CD4-positive, alpha-beta T cell treated with Interleukin-17A for 4 hours (primary cell): ENCODE measurements at places on chromosomes 16 and 17.

DNA sequence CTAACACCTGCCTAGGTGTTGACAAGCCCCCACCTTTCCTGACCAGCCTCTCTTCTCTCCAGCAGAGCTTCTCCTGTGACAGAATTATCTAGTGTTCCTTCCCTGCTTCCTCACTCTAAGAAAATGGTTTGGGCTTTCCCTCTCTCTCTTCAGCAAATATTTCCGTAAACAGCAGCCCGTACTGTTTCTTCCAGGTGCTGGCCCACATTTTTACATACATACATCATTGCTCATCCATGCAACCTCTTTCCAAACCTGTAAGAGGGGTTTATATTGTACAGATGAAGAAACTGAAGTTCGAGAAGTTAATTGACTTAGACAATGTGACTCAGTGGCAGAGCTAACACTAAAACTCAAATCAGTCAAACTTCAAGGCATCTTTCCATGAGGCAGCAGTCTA is 569 bp upstream of the TEKT3 start:
- DNase-seq, result no peak

- DNase-seq, result peak; percentile 71
Measured at GRCh38 chr16:49592546-49593423, 219.2 kb downstream of the C16orf78 start.

DNA sequence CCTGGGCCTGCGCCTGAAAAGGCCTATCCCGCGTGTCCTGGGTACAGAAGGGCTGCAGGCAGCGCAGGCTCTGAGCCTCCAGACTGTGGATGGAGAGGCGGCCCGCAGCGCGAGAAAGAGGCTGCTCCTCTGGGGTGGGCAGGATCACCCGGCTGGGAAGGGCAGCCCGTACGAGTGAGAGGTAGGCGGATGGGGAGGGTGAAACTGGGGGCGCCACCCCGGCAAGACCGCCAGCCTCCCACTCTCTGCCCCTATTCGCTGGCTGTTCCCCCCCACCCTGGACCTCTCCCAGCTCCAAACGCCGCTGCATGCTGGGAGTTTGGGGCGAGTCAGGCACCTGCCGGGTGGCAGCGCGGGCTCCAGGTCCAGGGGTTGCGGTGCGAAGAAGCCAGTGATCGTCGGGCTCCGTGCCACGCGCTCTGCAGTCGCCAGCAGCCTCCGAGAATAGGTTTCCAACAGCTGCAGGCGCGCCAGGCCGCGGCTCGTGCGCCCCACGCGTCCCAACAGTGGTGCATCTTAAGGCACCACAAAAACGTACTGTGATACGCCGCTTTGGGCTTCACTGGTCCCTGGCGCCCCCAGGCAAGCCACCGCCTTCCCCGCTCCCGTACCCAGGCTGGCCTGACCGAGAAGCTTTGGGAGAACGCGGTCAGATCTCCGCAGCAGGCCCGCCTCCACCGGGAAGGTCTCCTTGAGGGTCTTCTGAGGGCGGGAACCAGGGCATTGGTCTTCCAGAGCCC is 1.1 kb downstream of the NOXO1 start:
- DNase-seq, result no peak

DNA sequence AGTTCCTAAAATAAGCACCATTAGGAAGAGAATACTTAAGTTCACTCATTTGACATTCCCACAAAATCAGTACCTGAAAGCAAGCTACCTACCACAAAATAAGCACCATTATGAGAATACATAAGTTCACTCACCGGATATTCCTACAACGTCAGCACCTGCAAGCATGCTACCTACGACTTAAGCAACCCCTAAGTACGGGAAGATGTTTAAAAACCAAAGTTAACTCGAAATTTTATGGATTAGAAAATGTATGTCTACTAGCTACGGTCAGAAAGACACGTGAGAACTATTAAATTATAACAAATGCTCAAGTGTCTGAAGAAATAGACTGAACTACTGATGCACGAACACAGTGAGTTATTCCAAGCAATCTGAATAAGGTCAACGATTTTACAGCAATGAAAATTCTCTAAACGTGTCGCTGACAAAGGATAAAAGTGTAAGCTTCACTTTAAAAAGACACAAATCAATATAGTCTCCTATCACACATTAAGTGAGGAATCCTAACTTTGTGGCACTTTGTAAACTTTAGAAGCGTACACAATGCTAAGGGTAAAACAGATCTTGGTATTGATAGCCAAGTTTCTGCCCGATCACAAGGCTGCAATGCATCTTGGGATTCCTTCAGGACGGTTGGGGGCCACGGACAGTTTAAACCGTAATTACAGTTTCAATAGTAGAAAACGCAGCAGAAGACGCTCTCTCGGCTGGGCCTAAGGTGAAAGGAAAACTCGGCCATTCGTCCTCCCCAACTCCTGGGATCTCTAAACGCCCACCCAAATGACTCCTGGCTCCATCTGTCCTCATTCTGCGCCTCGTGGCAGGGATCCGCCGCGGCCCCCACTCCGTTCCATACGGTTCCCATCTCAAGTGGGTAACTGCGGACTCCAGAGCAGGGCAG is 1.3 kb downstream of the GSPT1 start:
- DNase-seq, result peak; percentile 33

- no peak for DNase-seq
Measured at GRCh38 chr17:6476810-6477179, 32.5 kb downstream of the PIMREG start.

- DNase-seq, result no peak
Measured at GRCh38 chr16:23380501-23380951, 72.5 kb downstream of the COG7 start.

- DNase-seq, result no peak
Measured at GRCh38 chr16:89142474-89143195, 28.9 kb upstream of the CDH15 start.

GRCh38 chr17:45703348-45703747 is 80.8 kb upstream of the CRHR1 start:
- DNase-seq, result no peak

GRCh38 chr16:86834451-86835035 is 256.2 kb downstream of the FOXL1 start:
- no peak for DNase-seq

DNA sequence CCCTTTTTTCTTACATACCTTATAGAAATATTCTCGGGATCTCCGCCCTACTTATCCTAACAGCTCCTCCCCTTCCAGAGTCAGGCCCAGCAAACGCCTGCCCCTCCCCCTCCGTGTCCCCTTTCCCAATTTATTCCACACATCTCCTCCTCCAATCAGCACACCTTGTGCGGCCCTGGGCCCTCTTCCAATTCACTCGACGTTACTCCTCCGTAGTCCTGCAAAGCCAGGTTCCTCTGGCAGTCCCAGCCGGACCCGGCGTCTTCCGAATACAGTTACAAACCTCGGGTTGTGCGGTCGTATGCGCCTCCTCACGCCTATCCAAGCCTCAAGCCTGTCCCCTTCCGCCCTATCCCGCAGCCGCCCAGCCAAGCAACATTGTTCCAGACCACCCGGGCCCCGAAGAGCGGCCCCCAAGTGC is 677 bp downstream of the CBX1 start:
- DNase-seq, result no peak

DNA sequence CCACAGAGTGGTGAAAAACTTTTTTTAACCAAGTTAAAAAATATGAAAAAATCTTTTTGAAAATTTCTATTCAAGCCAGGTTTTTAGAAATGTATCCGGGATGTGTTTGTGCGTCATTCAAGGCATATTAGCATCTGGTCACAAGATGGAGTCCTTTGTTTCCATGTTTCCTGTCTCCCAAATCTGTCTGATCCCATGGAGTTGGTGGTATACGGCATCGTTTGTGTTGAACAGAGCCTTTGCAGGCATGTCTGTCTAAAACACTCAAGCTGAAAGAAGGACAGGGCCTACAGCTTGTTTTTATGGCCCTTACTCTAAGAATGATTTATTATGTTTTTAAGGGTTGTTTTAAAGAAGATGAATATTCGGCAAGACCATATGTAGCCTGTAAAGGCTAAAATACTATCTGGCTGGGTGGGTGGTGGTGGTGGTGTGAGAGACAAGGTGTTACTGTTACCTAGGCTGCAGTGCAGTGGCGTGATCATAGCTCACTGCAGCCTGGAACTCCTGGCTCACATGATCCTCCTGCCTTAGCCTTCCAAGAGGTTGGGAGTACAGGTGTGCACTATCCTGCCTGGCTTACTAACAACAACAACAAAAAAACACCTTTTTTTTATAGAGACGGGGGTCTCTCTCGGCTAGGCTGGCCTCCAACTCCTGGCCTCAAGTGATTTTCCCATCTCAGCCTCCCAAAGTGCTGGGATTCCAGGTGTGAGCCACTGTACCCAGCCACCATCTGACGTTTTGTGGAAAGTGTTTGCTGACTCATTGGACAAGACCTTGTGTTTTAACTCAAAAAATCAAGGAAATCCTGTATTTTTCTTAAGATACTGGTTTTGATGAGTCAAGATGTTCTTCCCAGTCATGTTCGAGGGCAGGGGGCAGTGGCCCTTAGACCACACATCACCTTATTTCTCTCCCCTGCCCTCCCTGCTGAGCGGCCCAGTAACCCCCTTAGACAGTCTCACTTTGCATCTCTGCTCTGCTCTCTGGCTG is 52.2 kb downstream of the NDE1 start:
- no peak for DNase-seq

DNA sequence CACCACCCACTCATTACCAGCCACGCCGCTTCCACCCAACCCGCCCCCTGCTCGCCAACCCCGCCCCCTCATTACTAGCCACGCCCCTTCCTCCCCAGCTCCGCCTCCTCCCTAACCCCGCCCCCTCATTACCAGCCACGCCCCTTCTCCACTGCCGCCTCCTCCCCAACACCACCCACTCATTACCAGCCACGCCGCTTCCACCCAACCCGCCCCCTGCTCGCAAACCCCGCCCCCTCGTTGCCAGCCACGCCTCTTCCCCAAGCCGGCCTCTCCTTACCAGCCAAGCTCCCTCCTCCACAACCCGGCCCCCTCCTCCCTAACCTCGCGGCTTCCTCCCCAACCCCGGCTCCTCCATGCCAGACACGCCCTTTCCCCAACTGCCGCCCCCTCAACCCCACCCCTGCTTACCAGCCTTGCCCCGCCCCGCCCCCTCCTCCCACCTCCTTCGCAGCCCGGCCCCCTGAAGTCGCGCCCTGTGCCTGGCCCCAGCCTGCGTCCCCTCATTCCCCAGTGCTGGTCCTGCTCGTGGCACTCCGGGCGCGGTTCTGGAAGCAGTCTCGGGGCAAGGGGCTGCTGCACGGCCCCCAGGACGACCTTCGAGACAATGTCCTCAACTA is 7.3 kb downstream of the SLC22A31 start:
- DNase-seq, result peak; percentile 64

- peak; percentile 26 for DNase-seq
Measured at GRCh38 chr17:4584101-4584916, at the start of gene SMTNL2. TSS of gene SMTNL2 (plus strand) at chr17:4584529. CDS start at chr17:4584606, 77 bp downstream.

GRCh38 chr17:57422574-57423164 is 166.3 kb downstream of the MSI2 start:
- no peak for DNase-seq

GRCh38 chr17:18182110-18182977 is 1.3 kb upstream of the ALKBH5 start:
- DNase-seq, result no peak

- no peak for DNase-seq
Measured at GRCh38 chr16:17827313-17827712, 356.6 kb upstream of the XYLT1 start.

GRCh38 chr17:73474370-73474988 is 162.7 kb upstream of the CDC42EP4 start:
- peak; percentile 44 for DNase-seq

- DNase-seq, result peak; percentile 77
Measured at GRCh38 chr17:49210158-49211029, at the start of the genes ABI3 and GNGT2. TSS of gene ABI3 (plus strand) at chr17:49210707. CDS start at chr17:49210725, 18 bp downstream. TSS of gene GNGT2 (minus strand) at chr17:49210574. CDS start at chr17:49207422, 3,152 bp downstream.

- no peak for DNase-seq
Measured at GRCh38 chr17:77307479-77308198, 166.9 kb downstream of the SEC14L1 start.

DNA sequence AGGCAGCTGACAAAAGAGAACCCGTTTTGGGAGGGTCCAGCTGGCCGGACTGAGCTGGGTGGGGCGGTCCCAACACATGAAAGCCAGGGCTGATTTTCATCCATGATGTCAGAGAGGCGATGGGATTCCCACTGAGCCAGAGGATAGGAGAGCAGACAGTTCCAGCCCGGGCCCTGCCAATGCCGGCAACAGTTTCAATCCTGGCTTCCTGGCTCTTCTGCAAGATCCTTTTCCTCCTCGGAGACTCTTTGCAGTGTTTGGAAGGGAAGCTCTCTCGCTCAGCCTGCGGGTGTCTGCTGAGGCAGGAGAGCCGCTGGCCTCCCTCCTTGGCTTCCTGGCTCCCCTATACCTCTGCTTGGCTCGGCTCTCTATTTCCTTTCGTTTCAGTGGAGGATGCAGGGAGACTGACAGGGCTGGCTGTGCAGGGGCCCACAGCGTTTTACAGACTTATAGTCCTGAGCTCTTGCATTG is 145.5 kb upstream of the SOX9 start:
- no peak for DNase-seq

GRCh38 chr17:11803231-11803969 is 193.9 kb downstream of the ZNF18 start:
- DNase-seq, result no peak

- DNase-seq, result peak; percentile 28
Measured at GRCh38 chr16:75105306-75106061, 11.1 kb downstream of the LDHD start.

- DNase-seq, result no peak
Measured at GRCh38 chr17:66717641-66718058, 117.3 kb upstream of the CACNG5 start.

DNA sequence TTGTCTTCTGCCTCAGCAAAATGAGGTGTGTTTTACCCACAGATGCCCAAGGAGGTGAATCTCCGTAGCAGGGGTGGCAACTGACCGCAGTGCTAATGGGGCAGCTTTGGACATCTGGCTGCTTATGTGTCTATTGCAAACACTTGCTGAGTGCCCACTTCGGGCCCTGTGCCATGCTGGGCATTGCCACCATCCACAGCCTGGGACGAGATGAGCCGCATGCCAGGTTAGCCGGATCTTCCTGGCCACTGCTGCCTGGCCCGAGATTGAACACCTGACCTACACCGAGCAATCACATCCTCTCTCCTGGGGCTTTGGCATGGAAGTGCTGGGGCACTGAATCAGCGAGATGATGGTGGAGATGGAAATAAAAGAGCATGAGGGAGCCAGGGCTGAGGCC is 238.7 kb downstream of the GSG1L start:
- DNase-seq, result no peak

GRCh38 chr16:47848421-47849109 is 307.2 kb downstream of the ABCC12 start:
- no peak for DNase-seq

DNA sequence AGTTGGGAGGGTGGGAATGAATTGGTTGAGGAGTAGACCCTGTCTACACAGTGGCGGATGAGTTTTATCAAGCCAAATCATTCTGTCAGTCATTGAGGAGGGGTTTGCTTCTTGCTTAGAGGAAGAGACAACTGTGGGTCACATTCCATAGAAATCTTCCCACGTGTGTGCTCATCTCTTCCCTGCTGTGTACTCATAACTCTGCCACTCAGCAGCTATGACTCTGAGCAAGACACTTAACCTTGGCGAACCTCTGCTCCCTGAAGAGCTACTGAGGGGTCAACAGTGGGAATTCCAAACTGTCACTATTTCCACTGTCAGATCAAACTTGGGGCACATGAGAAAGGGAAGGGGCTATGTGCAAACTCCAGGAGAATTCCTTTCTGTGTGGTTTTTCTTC is 72.6 kb upstream of the COX10 start:
- no peak for DNase-seq

- DNase-seq, result peak; percentile 79
Measured at GRCh38 chr16:11356573-11357331, 11.5 kb downstream of the RMI2 start.
